ENCODE measurements at places on chromosomes 3 and 15.

DNA sequence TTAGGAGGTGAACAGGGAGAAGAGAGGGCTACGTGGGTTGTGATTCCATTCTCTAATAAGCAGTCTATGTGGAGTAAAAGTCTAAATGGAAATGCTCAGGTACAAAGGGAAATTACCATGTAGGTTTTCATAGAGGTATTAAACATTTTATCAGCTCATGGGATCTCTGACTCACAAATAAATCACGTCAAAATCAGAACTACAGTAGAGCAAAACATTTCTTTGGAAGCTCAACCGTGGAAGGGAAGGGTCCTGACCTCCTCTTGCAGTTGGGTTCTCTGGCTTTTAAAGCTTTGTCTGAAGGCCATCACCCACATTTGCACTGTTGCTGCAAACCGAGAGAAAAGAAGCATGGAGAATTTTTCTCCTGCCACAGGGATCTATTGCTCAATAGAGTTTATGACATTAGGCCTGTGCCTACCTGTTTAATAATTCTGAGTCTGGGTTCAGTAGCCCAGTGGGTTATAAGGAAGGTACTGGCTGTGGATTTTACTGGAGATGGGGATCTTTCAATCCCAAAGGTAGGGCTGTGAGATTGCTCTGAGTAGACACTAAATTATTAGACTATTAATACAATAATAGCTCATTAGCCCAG is 24.2 kb upstream of the PGPEP1L start:
- H3K27me3 ChIP-seq: no peaks in the 10 kb centered on the region
- no peaks in the 10 kb centered on the region for H3K36me3 ChIP-seq
- no peak for DNase-seq
- H3K4me3 ChIP-seq: no peak overlapping the region
- H3K27ac ChIP-seq: no peak overlapping the region

DNA sequence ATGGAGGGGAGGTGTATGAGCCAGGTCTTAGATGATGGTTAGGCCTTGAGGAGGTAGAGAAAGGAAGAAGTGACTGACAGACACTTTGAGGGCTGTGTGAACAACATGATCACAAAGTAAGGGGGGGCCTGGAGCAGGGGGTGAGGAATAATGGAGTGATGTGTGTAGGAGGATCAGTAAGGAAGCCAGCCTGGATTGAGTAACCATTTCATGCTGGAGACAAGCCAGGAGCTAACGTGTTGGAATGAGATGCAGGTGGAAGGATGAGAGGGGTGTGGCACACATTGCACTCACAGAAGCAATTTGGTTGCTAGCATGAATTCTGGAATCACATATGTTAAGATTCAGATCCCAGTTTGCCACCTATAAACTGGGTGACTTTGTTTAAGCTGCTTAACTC is 65.5 kb downstream of the BBX start:
- no peak for DNase-seq
- H3K4me1 ChIP-seq: no peaks in the 10 kb centered on the region
- no peak overlapping the region for H3K4me3 ChIP-seq
- no peak overlapping the region for H3K27ac ChIP-seq

DNA sequence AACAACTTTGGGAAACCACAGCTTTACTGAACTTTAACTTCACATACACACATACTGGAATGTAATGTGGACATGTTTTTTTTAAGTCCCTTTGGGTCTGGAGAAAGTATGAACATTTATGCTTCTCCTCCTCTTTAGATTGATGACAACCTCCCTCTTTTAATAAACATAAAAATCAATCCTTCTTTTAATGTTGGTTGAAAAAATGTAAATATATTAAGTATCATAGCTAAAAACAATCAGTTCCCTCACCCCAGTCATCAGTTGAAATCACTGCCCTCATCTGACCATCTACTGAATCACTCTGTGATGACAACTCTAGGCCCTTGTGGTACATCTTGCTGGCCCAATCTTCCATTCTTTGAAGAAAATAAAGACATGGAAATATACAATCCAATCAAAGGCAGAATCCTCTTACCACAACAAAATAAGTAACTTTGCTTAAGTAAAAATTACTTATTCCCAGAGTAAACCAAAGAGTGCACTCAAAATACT is 6.4 kb downstream of the AAGAB start:
- H3K27ac ChIP-seq: no peak overlapping the region
- H3K4me1 ChIP-seq: no peaks in the 10 kb centered on the region
- peaks cover 3% of the 10 kb centered on the region for H3K36me3 ChIP-seq

- H3K4me3 ChIP-seq: no peak overlapping the region
- DNase-seq: no peak
- no peak overlapping the region for H3K27ac ChIP-seq
- no peaks in the 10 kb centered on the region for H3K27me3 ChIP-seq
- peaks cover 13% of the 10 kb centered on the region for H3K4me1 ChIP-seq
- peaks cover 17% of the 10 kb centered on the region for H3K36me3 ChIP-seq
These were observed 6.0 kb downstream of the SLC27A2 start for GRCh38 chr15:50187997-50188396.

DNA sequence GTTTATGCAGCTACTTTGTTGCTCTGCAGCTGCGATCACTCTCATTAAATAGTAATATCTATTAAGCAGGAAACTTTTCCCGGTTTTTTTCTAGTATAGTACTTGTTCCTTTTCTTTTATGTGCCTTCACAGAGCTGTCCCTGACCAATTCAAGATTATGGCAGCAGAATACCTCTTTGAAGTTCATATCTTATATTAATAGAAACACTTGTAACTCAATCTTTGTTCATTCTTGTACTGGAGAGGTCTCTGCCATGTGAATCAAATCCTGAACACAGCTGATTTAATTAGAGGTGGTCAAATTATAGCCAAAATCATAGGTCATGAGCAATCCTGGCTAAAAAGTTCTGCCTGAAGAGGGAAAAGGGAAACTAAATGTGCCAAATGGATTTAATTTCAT is 399.0 kb upstream of the ARHGEF26 start:
- no peak for DNase-seq
- no peaks in the 10 kb centered on the region for H3K36me3 ChIP-seq
- H3K4me3 ChIP-seq: no peak overlapping the region
- no peaks in the 10 kb centered on the region for H3K4me1 ChIP-seq

DNA sequence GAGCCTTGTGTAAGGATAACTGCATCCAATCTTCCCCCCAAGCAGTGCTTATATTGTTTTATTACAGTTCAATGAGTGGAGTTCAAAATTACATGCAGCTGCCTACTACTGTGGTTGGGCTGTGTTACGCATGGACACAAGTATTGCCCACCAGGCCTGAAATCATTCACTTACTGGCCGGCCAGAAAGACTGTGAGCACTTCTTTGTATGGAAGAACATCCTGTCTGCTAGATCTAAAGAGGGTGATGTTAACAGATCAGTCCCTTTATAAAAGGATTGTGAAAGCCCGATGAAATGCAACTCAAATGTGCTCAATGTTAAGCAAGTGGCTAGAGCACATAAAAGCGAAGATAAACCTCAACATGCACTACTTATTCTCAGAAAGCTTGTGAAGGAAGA is 132.5 kb downstream of the FOXP1 start:
- H3K4me1 ChIP-seq: peaks cover 56% of the 10 kb centered on the region
- no peaks in the 10 kb centered on the region for H3K27me3 ChIP-seq
- no peak for DNase-seq
- no peaks in the 10 kb centered on the region for H3K36me3 ChIP-seq

DNA sequence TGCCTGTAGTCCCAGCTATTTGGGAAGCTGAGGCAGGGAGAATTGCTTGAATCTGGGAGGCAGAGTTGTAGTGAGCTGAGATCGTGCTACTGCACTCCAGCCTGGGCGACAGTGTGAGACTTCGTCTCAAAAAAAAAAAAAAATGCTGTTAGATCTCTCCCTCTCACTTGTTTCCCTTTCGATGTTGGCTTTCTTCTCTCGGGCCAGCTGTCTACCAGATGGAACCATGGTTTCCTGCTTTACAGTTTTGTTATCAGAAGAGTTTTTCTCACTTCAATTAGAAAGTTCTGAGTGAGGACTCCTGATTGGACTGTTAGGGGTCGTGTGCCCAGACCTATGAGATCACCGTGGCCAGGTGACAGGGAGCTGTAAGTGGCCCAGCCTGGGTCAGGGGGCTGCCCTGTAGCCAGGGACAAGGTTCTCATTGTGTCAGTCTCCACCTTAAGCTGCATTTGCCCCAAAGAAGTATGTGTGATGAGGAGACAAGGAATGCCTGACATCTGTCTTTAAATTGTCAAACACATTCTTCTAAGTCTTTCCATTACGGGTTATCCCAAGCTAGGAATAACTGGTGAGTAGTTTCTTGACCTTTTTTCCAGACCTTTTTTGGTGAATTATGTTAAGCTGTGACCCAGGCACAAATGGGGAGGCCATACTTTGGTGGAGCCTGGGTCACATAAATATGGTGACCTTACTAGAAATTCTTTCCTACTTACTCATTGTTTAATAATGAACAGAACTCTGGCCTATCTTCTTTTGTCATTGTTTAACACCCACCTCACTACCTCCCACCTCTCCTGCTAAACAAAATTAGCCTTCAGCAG is 25.2 kb downstream of the SNAPC5 start:
- no peak overlapping the region for H3K27ac ChIP-seq
- H3K27me3 ChIP-seq: no peaks in the 10 kb centered on the region
- peaks cover 4% of the 10 kb centered on the region for H3K36me3 ChIP-seq
- H3K4me3 ChIP-seq: no peak overlapping the region
- DNase-seq: peak; percentile 91
- peaks cover 8% of the 10 kb centered on the region for H3K4me1 ChIP-seq

DNA sequence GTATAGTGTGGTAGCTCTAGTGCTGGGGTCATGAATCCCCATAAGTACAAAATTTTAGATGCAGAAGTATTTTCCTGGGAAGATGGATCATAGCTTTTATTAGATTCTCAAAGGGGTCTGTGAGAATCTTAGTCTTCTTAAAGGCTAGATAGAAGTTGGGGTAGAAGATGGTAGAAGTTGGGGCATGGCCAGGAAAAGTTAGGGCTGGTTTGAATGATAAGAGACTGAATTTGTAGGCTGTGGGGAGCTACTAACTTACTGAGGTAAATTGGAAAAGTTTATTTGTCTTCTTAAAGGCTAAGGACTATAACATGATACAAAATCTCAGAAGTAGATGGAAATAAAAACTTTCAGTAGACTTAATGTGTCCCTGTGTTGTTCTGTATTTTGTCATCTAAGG is 1.6 kb upstream of the UBE2Q2 start:
- peaks cover 5% of the 10 kb centered on the region for H3K4me1 ChIP-seq
- H3K27ac ChIP-seq: no peak overlapping the region
- no peaks in the 10 kb centered on the region for H3K36me3 ChIP-seq
- no peak overlapping the region for H3K4me3 ChIP-seq
- DNase-seq: no peak

GRCh38 chr3:176328198-176328597 is 869.1 kb downstream of the TBL1XR1 start:
- H3K4me3 ChIP-seq: no peak overlapping the region
- H3K27ac ChIP-seq: no peak overlapping the region
- no peaks in the 10 kb centered on the region for H3K27me3 ChIP-seq
- no peaks in the 10 kb centered on the region for H3K4me1 ChIP-seq
